Right ventricle myocardium superior (tissue), 1 donor: ENCODE measurements at places on chromosomes 3 and 15. TPM values are rescaled to one million over a fixed set of nuclear protein-coding genes. Genes with fewer than 3 reads are reported as not detected.
A peak's percentile ranks its signal among the peaks of the same experiment; 100 is the strongest.

DNA sequence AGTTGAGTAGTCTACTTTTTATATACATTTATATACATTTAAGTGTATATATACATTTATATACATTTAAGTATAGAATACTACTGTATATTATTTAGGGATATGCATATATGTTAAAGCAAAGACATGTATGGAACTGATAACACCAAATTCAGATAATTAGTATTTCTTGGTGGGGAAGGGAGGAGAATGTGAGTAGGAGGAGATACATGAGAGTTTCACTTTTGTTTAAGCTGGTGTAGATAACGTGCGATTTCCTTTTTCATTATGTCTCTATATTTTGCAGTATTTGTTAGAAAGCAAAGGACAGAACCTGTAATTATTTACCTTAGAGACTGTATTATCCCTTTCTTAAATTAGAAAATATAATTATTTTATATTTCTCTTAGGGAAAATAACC is 16.6 kb upstream of the NIT2 start:
- DNase-seq: no peak

DNA sequence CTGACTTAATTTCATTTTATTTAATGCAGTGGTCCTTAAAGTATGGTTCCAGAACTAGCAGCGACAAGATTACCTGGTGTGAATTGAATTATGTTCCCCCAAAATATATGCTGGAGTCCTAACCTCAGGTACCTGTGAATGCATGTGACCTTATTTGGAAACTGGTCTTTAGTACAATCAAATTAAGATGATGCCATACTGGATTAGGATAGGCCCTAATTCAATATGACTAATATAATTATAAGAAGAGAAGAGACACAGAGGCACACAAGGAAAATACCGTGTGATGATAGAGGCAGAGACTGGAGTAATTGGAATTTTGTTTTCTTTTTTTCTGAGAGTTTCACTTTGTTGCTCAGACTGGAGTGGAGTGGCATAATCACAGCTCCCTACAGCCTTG is 12.6 kb upstream of the SPATA16 start:
- no peak for DNase-seq

GRCh38 chr3:134754768-134755559 is 40.1 kb upstream of the EPHB1 start:
- DNase-seq: no peak

DNA sequence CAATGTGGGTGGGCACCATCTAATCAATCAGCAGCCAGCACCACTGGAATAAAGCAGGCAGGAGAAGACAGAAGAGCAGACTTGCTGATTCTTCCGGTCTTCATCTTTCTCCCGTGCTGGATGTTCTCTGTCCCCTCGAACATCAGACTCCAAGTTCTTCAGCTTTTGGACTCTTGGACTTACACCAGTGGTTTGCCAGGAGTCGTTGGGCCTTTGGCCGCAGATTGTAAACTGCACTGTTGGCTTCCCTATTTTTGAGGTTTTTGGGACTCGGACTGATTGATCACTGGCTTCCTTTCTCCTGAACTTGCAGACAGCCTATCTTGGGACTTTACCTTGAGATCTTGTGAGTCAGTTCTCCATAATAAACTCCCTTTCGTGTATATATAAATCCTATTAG is 292.8 kb downstream of the BCHE start:
- no peak for DNase-seq

DNA sequence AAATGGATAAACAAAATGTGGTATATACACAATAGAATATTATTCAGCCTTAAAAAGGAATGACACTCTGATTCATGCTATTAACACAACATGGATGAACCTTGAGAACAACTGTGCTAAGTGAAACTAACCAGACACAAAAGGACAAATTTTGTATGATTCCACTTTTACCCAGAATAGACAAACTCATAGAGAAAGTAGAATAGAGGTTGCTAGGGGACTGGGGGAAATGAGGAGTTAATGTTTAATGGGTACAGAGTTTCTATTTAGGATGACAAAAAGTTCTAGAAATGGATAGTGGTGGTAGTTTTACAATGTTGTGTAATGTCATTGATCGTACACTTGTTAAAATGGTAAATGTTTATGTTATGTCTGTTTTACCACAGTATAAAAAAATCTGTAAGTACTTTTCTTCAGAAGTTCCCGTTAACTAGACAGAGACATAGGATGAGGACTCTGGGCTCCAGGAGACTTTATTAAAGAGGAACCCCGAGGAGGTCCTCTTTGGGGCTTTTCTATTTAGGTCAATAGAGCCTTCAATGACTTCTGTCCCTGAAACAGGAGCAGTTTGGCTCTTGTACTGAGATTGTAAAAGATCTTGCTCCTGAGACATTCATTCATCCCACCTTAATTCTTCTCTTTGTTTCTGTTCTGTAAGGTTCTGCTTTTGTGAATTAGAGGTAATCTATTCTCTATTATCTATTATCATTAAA is 24.5 kb downstream of the ABHD6 start:
- DNase-seq: no peak

DNA sequence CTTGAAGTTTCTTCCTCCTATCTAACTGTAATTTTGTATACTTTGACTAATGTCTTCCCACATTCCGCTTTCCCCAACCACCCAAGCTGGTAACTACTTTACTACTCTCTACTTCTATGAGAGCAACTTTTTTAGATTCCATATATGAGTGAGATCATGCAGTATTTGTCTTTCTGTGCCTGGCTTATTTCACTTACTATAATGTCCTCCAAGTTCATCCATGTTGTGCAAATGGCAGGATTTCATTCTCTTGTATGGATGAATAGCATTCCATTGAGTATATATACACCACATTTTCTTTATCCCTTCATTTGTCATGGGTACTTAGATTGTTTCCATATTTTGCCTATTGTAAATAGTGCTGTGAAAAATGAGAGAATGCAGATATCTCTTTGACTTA is 78.5 kb upstream of the CCNL1 start:
- DNase-seq: no peak

DNA sequence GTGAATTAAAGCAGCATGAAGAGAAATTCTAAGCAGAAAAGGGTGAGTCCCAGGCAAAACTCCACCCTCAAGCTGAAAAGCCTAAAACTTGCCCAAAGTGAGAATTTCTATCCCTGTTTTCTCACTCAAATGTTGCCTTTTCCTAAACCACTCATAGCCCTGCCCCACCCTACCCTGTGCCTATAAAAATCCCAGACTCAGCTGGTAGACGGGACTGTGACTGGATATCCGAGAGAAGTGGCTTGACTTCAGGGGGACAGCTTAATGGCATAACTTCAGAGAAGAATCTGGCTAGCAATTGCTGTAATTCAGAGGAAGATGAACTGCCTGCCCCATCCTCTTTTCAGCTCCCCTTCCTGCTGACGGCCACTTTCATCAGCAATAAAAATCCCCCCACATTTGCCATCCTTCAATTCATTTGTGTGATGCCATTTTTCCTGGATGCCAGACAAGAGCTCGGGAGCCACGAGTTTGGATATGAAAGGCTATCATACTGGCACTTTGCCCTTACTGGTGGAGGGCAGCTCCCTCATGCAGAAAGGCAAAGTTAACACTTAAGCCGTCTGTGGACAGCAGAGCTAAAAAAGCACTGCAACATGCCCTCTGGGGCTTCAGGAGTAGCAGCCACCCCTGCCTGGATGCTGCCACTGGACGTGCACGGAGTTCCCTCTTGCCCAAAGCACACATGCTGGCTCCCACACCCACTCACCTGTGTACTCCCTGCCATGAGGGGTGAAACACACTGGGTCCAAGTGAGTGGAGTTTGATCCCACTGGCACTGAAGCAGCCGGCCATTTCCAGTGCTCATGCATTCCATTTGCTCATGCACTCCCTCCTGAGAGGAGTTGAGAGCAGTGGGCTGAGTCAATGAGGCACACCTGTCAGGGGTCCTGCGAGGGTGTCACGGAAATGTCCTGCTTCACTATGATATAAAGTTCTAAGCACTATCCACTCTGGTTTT is 670.6 kb downstream of the PLOD2 start:
- no peak for DNase-seq

GRCh38 chr15:41585127-41586047 is 26.4 kb downstream of the TYRO3 start:
- peak; percentile 75 for DNase-seq

The CA12 gene
- total RNA-seq: 0.27 TPM

The C3orf70 gene
- total RNA-seq: 1.5 TPM

The NR2E3 gene
- total RNA-seq: 0.70 TPM

The SLC12A8 gene
- 0.30 TPM for total RNA-seq
